Astrocyte (in vitro differentiated cells and primary cell): ENCODE measurements at places on chromosomes 2 and 18.

DNA sequence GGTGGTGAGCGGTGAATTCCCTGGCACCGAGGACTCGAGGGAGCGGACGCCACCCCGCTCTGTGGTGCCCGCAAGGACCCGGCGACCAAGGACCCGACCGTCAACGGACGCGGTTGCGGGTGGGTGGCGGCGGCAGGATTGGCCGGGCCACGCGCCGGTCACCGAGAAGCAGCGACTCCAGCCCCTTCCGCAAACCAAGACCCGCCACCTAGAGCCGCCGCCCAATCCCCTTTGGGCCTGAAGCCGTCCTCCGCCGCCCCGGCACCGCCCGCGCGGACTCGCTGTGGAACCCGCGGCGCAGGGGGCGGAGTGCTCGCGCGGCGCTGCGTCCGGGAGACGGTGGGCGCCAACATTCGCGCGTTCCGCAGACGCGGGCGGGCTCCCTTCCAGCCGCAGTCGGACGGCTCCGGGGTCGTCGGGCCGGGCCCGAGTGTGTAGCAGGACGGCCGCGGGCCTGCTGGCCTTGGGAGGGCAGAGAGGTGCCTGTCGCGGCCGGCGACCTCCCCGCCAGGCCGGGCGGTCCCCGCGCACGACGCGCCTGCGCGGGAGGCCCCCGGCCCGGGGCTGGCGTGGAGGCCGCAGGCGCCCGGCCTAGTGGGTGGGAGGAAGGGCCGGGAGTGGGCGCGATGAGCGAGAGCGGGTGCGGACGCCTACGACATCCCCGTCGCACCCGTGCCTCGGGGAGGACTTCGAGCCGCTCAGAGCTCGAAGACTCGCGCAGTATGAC, at the start of the genes FAM228B and PFN4:
TSS of gene FAM228B (plus strand) at position 275 of the 727 bp plus-strand sequence. CDS start 893 bp downstream, outside the sequence.
TSS of gene PFN4 (minus strand) at position 140 of the 727 bp plus-strand sequence. CDS start 799 bp downstream, outside the sequence.
- DNase-seq: peak; percentile 80

- DNase-seq: no peak
Observed at GRCh38 chr2:234502919-234503285, 6.0 kb upstream of the ARL4C start.

- no peak for DNase-seq
Observed at GRCh38 chr2:8710951-8711350, 29.1 kb downstream of the ID2 start.

DNA sequence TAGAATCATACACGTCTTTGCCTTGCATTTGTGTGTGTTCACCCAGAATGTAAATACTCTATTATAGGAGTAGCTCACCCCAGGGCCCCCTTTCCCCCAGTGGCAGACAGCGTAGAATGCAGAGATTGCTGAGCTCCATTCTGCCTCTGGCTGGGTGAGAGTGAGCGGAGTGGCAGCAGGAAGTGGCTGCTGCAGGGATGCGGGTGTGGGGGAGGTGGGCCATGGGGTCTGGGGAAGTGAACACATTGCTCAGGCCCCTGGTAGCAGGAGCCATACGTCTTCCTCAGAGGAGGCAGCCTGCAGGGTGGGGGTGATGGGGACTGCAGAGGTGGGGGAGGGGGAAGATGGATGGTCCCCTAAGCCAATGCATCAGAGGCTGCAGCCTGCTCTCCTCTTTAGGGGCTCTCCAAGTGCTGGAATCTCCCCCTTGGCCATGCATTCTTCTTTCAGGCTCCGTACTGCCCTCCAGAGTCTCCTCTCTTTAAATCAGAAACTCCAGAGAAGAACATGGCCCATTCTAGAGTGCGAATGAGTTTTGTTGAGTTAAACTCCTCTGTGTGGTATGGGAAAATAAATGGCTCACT, 72.2 kb downstream of the CELF4 start:
- no peak for DNase-seq

GRCh38 chr18:32138332-32138982, 46.8 kb downstream of the RNF138 start:
- peak; percentile 1 for DNase-seq

GRCh38 chr2:127685410-127686080, 10.2 kb upstream of the LIMS2 start:
- no peak for DNase-seq

GRCh38 chr18:28855524-28855923, 678.6 kb upstream of the CDH2 start:
- peak; percentile 65 for DNase-seq

- no peak for DNase-seq
Observed at GRCh38 chr2:218020281-218020680, 17.5 kb upstream of the TNS1 start.

- no peak for DNase-seq
Observed at GRCh38 chr2:106269591-106270291, 75.6 kb upstream of the UXS1 start.

GRCh38 chr2:23235736-23236135, 149.2 kb upstream of the KLHL29 start:
- DNase-seq: no peak
